COR-L47 (cell line): ENCODE measurements at places on chromosomes 11 and 22.

- no peak for DNase-seq
Measured at GRCh38 chr11:126124231-126124661, 61.6 kb upstream of the CDON start.

GRCh38 chr22:31238057-31238456, 26.0 kb downstream of the LIMK2 start:
- DNase-seq: no peak

GRCh38 chr22:29801153-29801552, 34.0 kb downstream of the UQCR10 start:
- DNase-seq: no peak

- DNase-seq: no peak
Measured at GRCh38 chr22:23035557-23036277, 34.6 kb upstream of the GNAZ start.

- no peak for DNase-seq
Measured at GRCh38 chr11:87223816-87224215, 186.1 kb downstream of the TMEM135 start.

GRCh38 chr11:78391424-78391823, 26.2 kb downstream of the GAB2 start:
- DNase-seq: no peak

DNA sequence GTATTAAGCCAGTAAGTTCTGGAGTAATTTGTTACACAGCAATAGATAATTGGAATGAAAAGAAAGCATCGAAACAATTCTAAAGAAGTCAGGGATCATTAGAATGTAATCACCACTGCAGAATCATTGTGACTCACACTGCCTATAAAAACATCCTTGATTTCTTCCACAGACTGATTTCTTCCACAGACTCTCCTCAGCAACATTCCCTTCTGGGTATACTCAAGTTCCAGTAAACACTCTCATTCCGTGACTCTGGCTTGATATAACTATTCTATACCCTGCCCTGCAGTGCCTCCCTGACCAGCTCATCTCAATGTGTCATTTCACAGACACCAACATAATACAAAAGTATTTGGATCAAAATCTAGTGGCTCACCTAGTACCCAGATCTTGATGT, 120.5 kb downstream of the BBOX1 start:
- no peak for DNase-seq

- no peak for DNase-seq
Measured at GRCh38 chr22:32887324-32887980, 85.9 kb downstream of the TIMP3 start.

- no peak for DNase-seq
Measured at GRCh38 chr11:128324051-128324481, 263.3 kb downstream of the ETS1 start.
